ENCODE measurements at places on chromosomes 5 and 9.

DNA sequence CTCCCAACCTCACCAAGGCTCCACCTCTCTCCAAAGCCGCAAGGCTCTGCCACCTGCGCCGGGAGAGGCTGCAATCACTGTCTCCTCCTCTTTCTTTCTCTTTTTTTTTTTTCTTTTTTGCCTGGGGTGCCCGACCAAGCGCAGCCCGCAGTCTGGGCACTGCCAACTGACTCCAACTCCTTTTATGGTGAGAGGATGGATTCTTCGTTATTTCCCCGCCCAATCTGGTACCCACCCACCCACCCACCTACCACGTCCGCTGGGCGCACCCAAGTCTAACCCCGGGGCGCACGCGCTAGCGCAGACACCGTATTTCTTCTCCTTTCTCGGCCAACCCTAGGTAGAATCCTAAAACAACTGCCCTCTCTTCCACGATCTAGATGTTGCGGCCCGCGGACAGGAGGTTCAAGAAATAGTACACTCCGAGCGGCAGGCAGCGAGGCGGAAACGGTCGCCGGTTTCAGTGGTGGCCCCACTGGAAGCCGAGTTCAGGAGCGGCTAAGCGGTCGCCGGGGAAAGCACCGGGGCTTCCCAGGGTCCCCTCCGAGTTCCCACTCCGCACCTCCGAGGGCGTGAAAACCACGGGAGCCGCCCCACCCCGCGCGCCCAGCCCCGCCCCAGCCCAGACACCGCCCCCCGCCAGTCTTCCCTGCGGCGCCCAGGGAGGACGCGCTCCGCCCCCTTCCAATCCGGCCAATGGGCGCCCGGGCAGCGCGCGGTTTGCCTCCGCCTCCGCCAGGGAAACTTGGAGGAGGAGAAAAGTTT is 385 bp upstream of the PTGER4 start:
- peak; percentile 78 for DNase-seq

DNA sequence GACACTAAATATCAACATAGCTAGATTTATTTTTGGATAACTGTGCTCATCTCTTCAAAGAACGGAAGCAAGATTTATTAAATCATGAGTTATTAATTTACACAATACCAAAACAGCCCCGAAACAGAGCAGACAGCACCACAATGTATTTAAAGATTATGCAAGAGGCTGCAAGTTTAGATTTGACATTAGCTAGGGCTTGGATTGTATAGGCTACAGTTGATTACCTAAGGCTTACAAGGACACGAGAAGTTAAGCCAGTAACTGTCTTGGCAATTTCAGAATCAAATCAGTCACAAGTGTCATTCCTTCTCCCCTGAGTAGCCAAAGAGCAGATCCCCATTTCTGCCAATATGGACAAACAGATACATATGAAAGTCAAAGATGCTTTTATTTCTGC is 152.6 kb downstream of the MED27 start:
- peak; percentile 3 for DNase-seq

DNA sequence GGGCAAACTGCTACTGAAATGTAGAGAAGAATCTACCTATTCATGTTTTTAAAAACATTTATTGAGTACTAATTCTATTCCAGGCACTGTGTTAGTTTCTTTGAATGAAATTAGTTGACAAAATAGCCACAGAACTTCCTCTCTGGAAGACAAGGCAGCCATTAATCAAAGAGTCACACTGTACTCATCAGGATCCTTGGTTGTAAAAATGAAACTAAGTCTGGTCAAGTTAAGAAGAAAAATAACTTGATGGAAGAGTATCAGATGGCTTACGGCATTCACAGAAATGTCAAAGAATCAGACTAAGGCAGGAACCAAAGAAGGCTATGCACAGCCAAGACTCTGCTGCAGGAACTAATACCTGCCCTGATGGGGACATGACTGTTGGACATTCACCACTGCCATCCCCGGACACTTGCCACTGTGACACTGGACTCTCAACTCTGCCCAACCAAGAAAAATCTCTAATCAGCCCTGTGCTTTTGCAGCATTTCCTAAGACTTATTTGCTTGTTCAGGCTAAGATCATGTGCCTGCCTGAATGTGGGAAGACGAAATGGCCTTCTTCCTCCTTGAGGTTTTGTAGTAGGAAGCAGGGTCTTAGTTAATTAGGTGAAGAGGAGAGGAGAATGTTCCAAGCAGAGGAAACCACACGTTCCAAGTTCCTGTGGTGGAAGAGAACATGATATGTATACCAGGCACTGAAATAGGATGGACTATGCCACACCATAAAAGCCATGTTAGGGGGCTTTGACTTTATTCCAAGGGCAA is 23.3 kb upstream of the NDUFB6 start:
- DNase-seq, result no peak

GRCh38 chr5:75551471-75551870 is 39.8 kb downstream of the POLK start:
- DNase-seq, result no peak

GRCh38 chr5:171226096-171226754 is 82.8 kb upstream of the TLX3 start:
- DNase-seq, result no peak

GRCh38 chr9:119218293-119218692 is 150.9 kb downstream of the BRINP1 start:
- no peak for DNase-seq

- no peak for DNase-seq
These were observed 57.6 kb downstream of the HMCN2 start for GRCh38 chr9:130323051-130323745.

GRCh38 chr9:109912082-109912582 is 132.1 kb downstream of the PALM2AKAP2 start:
- no peak for DNase-seq

DNA sequence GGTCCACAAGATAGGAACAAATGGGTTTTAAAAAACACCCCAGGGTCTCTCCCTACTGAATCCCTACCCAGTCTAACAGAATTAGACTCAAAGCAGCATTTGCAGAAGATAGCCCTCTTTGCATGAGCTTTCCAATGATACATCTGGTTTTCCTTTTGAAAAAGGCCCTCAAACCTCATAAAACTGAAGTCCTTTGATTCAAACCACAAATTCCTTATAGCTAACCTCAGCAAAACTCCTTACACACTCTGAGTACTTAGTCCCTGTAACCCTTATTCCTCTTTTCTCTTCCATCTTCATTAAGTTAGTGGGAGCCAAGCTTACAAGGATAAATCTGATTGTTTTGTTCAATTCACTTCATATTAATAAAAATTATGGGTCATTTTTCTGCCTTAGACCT is 90.5 kb upstream of the TNC start:
- DNase-seq, result no peak
